ENCODE measurements at places on chromosomes 6 and 20.

GRCh38 chr6:109143191-109143590 is 47.9 kb downstream of the CEP57L1 start:
- DNase-seq = no peak

- DNase-seq = no peak
These were observed 347.8 kb upstream of the HS3ST5 start for GRCh38 chr6:114690625-114691024.

GRCh38 chr6:44965708-44966107 is 362.4 kb upstream of the RUNX2 start:
- DNase-seq = no peak

DNA sequence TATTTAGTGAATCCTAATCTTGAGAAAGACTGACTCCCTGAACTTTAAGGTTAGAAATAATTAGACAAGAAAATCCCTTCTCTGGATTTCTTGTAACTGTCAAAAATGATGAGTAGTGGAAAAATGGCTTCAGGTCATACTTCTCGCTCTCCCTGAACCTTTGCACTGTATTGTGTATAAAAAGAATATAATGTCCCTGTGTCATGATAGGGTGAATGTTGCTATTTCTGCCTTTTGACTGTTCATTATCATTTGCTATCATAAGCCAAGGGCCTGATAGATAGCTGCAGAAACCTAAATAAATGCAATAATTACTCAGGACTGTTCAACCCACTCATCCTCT is 39.3 kb downstream of the ALDH8A1 start:
- DNase-seq = no peak

- no peak for DNase-seq
These were observed 169.7 kb downstream of the MYLK4 start for GRCh38 chr6:2581011-2581410.

DNA sequence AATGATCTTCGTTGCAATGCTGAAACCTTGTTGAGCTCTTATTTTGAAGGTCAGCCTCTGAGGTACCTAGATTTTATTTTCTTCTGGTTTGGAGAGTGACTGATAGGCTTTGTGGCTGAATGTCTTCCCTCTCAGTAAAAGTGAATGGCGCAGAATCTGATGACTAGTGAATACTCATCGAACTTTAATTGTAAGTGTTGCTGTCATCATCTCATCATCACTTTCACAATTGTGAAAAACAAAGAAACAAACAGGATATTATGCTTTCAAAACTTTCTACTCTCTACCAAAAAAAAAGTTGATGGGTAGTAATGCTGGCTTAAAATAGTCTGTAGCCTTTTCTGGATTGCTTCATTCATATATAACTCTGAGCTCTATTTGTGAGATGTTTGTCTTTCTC is 239.5 kb upstream of the RAB32 start:
- DNase-seq = peak; percentile 50

DNA sequence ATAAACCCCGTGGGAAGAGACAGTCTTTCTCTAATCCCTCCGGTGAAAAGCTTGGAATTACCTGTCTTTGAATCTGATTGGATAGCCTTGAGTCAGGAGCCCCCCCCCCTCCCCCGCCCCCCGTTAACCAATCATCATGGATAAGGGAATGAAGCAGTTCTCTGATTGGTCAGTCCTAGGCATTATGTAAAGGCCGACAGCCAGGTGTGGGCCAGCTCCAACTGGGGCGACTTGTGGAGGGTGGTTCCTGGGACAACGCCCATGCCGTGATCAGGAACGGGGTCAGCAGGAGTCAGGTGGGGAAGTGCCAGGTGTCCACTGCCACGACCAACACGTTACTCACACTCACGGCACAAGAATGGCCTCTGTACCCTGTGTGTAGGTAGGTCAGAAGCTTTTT is 406.8 kb upstream of the SULF2 start:
- no peak for DNase-seq

GRCh38 chr6:111562246-111562645 is 43.4 kb downstream of the TRAF3IP2 start:
- no peak for DNase-seq

DNA sequence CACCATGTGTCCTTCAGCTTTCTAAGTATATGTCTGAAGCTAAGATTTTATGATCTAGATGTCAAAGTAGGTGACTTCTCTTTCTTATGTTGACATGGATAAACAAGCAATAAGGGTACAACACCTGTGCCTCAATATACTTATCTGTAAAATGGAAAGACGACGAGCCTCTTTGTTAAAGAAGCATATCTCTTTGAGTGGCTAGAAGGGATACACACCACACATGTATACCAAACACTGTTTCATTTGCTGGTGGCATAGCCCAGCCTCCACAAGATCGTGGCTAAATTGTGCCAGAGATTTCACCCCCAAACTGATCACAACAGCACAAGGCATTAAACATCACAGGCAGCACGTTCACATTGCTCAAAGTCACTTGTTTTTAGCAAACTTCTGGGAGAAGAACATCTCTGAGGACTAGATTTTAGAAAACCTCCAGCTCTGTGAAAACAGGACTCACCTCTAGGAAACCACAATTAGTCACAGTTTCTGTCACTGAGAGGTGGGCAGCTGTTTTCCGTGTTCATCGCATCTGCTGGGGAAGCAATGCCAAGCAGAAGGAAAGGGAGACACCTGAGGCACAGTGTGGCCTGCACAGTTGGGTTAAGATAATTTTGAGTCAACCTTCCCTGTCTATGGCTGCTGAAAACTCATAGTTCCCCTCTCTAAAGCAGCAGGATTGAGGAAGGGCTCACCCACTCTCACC is 263.0 kb upstream of the PLCB4 start:
- DNase-seq = no peak

DNA sequence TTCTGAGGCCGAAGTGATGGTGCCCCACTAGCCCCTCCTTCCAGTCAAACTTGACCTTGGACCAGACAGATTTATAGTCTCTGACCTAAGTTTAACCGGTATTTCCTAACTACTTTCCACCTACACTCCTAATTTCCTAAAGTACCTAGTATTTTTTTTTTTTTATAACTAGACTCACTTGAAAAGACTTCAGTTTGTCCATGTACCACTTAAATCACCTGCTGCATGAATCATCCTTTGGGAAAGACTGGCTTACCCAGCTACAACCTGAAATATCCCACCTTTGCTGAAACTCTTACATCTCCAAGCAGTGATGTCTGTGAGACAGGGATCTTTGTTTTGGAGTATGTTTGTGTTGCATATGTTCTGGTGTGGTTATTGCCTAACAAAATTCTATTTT is 71.1 kb downstream of the ZDHHC14 start:
- no peak for DNase-seq

DNA sequence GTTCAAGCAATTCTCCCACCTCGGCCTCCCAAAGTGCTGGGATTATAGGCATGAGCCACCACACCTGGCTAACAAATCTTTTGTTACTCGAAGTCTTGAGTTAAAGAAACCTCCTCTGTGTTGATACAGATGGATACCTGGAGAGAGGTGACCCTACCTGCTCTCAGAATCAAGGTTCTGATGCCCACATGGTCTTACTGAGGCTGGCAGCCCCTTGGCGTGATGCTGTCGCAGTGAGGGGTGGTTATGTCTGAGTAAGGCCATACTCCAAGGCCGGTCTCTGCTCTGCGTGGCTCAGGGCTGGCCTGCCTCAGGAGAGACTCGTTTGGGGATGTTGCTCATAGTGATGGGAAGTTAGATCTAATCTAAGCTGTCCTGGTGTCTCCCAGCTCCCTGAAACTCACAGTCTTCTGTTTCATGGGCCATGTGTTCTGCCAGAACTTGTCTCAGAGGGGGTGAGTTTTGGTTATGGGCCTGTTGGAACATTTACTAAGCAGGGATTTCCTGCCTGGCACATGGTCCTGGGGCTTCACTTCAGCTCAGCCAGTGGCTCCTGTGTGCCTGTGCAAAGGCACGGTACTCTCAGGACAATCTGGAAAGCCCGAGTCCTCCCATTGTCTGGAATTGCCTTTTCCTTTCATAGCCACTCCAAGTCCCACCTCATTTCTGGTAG is 17.5 kb upstream of the TRAF3IP2 start:
- no peak for DNase-seq

- no peak for DNase-seq
These were observed 87.8 kb downstream of the SLC16A10 start for GRCh38 chr6:111175109-111175508.

DNA sequence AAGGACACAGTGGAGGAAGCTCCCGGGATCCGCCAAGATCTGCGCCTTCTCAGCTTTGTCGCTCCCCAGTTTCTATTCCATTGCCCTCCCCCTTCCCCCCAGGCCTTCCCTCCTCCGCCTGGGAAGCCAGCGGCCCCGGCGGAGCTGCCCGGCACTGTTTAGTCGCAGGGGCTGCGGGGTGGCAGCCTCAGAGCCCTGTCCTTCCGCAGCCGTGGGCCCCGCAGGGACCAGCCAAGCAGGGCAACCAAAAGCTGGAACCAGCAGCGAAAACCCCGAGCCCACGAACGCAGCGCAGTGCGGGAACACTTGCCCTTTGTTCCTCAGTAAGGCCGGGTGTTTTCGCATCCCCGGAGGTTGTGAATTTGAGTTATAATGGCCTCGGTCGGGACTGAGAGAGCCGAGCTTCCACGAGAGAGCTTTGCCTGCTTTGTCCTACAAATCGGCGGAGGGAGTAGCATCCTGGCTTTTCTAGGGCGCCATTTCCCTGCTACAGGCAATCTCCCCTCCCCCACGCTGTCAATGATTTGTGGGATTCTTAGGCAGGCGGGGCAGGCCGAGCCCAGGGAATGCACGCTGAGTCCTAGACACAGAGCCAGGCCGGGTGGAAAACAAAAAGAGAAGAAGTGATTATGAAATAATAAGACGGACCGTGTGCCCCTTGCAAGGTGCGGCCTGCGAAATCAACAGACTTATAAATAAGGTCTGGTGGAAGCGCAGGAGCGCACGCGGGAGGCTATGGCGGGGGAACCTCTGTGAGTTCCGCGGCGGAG is 4.0 kb upstream of the TUBB2B start:
- no peak for DNase-seq

- peak; percentile 21 for DNase-seq
These were observed 37.9 kb downstream of the MAFB start for GRCh38 chr20:40651151-40651550.

GRCh38 chr6:139926711-139927110 is 552.3 kb upstream of the CITED2 start:
- DNase-seq = no peak

DNA sequence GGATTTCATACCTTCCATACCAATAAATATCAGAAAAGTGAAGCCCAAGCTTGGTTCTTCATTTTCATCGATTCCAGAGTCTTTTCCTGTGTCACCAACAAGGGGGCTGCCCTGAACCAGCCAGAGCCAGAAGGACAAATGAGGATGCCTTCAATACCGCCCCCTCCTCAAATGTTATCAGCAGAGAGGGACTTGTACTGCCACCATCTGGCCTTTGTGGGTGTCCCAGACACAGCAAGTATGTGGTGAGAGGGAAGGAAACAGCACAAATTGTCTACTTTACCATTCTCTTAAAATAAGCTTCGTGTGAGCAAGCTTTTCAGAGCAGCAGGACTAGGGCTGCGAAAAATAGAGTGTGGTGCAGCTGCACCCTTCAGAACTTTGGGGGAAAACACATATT is 165.3 kb downstream of the SOBP start:
- DNase-seq = no peak

GRCh38 chr6:53483423-53484353 is 61.2 kb downstream of the GCLC start:
- DNase-seq = no peak

GRCh38 chr20:17617212-17617867 is 47.5 kb downstream of the DSTN start:
- DNase-seq = peak; percentile 17

DNA sequence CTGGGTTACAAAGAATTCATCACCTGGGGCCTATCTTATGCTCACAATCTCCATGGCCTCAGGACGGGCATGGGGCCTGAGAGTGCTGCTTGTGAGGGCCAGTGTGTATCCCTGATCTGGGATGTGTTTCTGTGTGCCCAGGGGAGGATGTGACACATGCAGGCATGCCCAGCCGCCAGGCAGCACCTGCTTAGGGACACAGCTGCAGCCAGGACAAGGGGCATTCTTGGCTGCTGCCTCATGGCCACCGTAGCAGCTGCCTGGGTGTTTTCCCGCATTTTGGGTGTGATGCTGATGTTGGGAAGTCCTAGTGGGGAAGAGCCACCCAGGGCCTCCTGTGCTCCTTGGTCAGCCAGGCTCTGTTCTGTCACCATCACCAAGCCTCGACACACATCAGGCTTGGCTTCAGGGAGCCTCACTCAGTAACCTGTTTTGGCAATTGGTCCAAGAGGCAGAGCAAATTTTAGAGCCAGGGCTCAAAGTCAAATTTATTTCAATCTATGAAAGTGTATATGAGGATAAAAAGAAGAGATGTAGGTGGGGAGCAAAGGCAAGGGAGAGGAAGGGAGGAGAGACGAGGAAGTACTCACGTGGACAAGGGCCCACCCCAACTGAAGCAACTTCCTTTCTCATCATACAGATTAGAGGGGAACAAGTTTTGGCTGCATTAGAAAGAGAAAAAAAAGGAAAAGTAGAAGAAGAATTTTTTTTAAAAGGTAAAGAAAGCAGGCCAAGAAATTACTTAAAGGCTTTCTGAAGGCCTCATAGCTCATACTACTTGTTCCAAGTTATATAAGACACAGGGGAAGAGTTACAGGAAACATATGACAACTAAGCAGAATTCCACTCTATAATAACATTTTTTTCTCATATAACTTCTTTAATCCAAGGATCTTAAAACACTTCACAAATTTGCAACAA is 269.9 kb upstream of the SUPT3H start:
- DNase-seq = no peak

DNA sequence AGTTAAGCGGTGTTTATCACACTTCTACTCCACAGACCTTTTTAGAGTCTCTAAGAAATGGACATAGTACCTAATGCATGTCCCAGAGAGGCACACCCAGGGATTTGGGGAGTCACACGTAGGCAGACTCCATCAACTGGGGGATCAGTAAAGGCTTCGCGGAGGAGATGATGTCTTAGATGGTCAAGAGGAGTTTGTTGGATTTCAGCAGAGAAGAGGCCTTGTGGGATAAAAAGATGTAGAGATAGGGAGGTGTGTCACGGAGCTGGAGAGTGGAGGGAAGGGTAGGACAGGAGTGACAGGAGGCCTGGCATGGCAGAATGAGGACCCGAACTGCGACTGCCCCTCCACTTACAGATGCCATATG is 9.1 kb downstream of the DYNLRB1 start:
- no peak for DNase-seq

DNA sequence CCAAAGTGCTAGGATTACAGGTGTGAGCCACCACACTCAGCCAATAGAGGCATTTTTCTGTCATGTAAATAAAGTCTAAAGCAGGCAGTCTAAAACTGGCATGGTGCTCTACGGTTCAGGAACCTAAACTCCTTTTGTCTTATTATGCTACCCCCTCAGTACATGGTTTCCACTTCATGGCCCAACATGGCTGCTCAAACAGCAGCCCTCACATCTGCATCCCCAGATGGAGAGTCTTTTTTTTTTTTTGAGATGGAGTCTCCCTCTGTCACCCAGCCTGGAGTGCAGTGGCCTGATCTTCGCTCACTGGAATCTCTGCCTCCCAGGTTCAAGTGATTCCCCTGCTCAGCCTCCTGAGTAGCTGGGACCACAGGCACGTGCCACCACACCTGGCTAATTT is 38.3 kb downstream of the SLC52A3 start:
- no peak for DNase-seq

DNA sequence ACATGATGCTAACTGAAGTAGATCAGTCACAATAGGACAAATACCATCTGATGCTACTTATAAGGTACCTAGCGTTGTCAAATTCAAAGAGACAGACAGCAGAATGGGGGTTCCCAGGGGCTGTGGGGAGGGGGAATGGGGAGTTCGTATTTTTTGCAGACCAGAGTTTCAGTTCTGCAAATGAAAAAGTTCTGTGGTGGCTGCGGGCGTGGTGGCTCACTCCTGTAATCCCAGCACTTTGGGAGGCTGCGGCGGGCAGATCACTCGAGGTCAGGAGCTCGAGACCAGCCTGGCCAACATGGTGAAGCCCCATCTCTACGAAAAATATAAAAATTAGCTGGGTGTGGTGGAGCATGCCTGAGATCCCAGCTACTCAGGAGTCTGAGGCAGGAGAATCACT is 68.1 kb downstream of the SLC22A23 start:
- DNase-seq = no peak
